Foreskin melanocyte (primary cell): ENCODE measurements at places on chromosomes 4 and X.
A peak's percentile ranks its signal among the peaks of the same experiment; 100 is the strongest.

- peak; percentile 67 for DNase-seq
Observed at GRCh38 chr4:40621592-40622512, 7.8 kb downstream of the RBM47 start.

DNA sequence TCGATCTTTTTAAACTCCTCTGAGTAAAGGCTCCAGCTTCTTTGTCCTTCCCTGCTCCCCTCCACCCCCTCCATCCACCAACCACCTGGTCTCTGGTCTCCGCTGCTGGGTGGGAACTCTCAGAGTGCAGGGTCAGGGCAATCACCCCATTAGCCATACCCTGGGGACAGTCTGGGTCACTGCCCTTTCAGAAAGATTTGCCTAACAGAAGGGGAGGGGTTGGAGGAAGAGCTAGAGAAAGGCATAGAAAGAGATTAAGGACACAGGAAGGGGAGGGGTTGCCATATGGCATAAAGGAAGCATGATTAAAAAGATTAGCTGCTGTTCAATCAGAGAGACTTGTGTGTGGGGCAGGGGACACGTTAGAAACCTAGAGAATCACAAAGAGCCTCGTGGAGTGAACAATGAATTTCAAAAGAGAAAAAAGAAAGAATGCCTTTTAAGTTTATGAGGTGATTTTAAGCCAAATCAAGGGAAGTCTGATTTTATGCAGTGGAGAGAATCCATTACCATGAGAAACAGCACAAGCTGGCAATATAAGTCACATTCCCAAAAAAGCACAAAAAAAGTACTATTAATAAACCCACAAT lies 115.5 kb upstream of the ACSL4 start:
- DNase-seq: no peak

DNA sequence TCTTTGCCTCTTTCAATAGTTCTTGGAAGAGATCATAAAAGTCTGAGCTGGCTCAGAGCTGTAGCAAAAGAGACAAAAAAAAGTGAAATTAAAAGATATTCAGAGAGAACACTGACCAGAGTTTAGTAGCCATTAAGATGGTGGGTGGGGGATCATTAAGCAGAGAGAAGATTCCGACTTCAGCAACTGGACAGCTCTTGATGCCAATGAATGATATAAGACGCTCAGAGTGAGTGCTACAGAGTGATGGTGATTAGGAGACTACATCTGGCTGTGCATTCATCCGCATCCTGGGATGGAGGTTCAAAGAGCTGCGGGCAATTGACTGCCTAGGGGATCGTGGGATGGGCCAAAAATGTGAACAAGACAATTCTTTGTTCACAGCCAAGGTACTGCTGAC lies 178.5 kb downstream of the PACRGL start:
- no peak for DNase-seq

DNA sequence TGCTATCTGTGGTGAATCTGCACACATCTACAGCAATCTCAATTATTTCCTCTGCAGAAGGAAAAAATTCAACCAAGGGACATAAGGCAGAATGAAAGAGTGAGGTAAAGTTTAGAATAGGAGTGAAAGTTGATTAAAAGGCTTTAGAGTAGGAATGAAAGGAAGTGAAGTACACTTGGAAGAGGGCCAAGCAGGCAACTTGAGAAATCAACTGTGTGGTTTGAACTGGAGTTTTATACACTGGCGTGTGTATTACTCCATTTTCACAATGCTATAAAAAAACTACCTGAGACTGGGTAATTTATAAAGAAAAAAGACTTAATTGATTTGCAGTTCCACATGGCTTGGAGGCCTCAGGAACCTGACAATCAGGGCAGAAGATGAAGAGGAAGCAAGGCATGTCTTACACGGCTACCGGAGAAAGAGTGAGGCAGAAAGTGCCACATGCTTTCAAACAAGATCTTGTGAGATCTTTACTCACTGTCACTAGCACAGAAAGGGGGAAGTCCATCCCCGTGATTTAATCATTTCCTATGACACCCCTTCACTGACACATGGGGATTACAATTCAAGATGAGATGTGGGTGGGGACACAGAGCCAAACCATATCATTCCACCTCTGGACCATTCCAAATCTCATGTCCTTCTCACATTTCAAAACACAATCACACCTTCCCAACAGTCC lies 234.8 kb downstream of the IL15 start:
- DNase-seq: no peak

GRCh38 chrX:118521435-118521834 lies 25.8 kb downstream of the DOCK11 start:
- no peak for DNase-seq

- peak; percentile 30 for DNase-seq
Observed at GRCh38 chrX:11193035-11193469, 81.9 kb downstream of the HCCS start.

DNA sequence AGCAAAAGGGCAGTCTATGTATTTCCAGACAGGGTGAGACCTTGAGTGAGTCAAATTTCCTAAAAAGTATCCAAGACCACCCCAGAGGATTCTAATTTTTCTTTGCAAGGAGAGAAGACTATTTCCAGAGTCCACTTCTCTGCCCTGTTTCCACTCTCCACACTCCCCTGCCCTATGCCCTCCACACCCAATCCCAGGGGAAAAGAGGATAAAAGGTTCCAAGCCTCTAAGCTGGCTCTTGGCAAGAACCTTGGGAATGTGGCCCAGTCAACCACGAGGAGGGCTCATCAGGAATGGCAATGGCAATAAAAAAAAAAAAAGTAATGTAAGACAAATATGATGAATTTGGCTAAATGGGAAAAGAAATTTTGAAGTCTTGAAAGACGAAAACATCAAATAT lies 65.9 kb downstream of the SRPX start:
- no peak for DNase-seq

DNA sequence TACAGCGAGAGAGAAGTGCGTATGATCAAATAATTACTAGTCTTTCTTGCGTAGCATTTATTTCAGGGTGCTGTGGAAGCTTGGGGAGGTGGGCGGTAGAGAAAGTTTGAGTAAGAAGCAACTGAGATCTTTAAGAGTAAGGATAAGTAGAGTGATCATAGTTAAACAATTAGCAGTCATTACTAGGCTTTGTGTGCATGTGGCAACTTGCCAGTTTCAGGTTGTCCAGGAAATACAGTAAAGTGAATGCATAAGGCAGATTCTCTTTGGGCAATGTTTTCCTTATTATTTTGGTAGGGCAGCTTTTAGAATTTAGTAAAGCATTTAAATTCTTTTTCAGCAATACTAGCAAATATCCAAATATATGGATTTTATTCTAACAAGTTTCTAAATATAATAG lies 57.0 kb downstream of the HPGDS start:
- DNase-seq: no peak

DNA sequence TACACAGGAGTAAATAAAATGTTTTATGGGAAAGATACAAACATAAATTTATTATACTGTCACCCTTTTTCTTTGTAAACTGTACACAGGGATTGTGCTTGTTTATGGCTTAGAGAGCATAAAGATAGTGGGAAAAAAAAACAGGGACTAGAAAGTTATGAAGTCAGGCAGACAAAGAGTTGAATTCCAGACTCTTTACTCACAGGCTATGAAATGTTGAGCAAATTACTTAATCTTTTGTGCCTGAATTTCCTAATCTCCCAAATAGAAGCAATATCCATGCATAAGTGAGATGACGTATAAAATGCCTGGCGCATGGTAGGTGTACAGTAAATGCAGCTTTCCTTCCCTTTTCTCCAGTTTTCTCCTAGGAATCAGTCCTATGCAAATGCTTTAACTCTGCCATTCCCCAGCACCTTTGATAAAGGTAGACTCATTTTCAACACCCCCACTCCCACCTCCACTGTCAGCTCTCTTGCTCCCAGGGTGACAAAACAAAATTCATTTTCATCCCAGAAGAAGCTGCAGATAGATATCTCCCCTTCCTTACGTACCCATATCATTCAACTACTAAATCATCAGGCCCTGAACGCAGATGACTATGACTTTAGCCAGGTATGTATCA lies 44.5 kb upstream of the BTC start:
- DNase-seq: no peak

DNA sequence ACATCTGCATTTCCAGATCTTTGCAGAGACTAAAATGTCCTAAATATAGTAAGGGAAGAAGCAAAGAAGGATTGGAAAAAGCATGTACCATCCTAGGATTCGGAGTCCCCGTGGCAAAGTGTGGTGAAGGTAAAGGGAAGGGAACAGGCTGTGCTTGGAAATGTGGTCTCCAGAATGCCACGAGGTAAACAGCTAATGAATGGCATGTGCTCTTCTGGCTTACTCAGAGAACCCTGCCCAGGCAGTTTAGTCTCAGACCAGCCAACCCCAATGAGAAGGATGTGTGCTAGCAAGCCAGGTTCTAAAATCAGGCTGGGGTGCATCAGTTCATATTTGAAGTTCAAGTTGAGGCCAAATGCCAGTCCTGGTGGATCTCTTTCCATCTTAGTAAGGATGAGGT lies 113.1 kb downstream of the RS1 start:
- DNase-seq: no peak

DNA sequence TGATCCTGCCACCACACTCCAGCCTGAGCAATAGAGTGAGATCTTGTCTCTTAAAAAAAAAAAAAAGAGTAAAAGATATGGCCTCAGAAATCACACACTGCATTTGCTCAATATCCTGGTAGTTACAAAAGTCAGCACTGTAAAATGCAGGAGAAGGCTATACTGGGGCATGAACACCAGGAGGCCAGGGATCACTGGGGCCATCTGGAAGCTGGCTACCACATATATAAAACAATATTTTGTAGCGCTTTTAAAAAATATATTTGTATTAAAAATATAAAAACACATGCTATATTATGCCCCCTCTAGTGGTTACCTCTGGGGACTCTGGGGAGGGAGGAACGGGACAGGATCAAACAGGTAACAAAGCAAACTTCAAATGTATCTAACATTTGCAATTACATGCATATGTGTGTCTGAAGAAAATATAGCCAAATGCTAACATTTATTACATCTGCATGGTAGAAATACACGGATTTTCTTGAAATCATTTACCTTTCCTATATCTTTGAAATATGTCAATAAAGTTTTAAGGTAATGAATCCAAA lies 4.0 kb downstream of the C4orf46 start:
- no peak for DNase-seq

DNA sequence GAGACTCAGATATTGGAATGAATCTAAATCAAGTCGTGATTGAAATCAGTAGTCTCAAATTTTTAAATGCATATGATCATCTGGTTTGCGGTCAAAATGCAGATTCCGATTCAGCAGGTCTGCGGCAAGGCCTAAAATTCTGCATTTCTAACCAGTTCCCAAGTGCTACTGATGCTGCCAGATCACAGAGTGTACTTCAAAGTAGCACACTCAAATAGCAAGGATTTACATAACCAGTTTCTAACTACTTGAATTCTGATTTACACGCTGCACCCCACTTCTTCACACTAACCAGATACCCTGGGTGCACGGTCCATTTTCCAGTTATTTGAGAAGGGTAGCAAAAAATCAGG lies 752 bp downstream of the MBTPS2 start:
- peak; percentile 11 for DNase-seq

- no peak for DNase-seq
Observed at GRCh38 chr4:128393101-128393704, 105.6 kb upstream of the PGRMC2 start.

- DNase-seq: no peak
Observed at GRCh38 chr4:144649646-144650045, 3.7 kb downstream of the HHIP start.

DNA sequence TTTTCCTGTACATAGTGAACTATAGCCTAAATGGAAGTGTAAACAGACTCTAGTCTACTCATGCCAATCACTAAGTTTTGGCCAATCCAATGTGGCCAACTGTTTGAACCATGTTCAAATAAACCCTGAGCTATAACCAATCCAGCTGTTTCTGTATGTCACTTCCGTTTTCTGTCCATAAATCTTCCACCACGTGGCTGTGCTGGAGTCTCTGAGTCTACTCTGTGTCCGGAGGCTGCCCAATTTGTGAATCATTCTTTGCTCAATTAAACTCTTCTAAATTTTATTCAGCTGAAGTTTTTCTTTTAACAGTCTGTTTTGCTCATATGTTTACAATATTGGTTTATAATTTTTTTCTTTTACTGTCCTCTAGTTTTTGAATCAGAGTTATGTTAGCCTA lies 112.3 kb upstream of the BANK1 start:
- no peak for DNase-seq

GRCh38 chr4:175509320-175509719 lies 302.7 kb downstream of the GPM6A start:
- no peak for DNase-seq

GRCh38 chr4:143721317-143721716 lies 20.8 kb upstream of the FREM3 start:
- no peak for DNase-seq

- DNase-seq: no peak
Observed at GRCh38 chr4:6196871-6197270, 3.5 kb downstream of the JAKMIP1 start.

DNA sequence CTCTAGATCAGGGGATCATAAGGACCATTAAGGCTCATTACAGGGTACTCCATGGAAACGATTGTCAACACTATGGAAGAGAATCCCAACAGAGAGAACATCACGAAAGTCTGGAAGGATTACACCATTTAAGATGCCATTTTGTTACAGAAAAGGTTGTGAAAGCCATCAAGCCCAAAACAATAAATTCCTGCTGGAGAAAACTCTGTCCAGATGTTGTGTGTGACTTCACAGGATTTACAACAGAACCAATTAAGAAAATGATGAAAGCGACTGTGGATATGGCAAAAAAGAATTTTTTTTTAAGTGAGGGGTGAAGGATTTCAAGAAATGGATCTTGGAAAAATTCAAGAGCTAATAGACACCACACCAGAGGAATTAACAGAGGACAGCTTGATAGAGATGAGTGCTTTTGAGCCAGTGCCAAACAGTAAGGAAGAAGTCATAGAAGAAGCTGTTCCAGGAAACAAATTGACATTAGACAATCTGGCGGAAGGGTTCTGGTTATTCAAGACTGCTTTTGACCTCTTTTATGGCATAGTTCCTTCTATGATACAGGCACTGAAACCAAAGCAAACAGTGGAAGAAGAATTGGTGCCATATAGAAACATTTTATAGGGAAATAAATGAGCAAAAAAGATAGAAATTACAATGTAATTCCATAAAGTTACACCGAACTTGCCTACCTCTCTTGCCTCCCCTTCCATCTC lies 17.3 kb upstream of the LSM6 start:
- DNase-seq: no peak

DNA sequence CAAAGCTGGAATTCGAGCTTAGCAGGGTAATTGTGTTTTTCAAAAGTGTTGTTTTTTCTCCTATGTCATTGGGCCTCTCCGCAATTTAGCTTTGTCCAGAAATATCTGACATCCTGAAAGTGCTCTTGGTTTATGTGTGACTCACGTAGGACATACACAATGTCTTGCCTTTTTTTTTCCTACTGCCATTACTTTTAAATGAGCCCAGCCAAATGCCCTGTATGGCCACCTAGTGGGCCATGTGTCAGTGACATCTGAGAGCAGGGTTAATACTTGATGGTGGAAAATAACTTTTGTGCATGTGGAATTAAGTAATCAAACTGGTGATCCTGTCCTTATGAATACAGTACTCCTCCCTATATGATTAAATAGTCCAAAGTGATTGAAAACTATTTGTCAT lies 1411.1 kb upstream of the TENM3 start:
- DNase-seq: no peak

GRCh38 chr4:102139932-102140331 lies 205.3 kb downstream of the SLC39A8 start:
- DNase-seq: no peak

GRCh38 chrX:53000447-53001135 lies 42.3 kb upstream of the FAM156A start:
- no peak for DNase-seq

- no peak for DNase-seq
Observed at GRCh38 chr4:108445716-108446115, 174.7 kb upstream of the RPL34 start.
